ENCODE measurements at places on chromosomes 2 and 18. TPM values are rescaled to one million over a fixed set of nuclear protein-coding genes. Genes with fewer than 3 reads are reported as not detected.
A peak's percentile ranks its signal among the peaks of the same experiment; 100 is the strongest.

DNA sequence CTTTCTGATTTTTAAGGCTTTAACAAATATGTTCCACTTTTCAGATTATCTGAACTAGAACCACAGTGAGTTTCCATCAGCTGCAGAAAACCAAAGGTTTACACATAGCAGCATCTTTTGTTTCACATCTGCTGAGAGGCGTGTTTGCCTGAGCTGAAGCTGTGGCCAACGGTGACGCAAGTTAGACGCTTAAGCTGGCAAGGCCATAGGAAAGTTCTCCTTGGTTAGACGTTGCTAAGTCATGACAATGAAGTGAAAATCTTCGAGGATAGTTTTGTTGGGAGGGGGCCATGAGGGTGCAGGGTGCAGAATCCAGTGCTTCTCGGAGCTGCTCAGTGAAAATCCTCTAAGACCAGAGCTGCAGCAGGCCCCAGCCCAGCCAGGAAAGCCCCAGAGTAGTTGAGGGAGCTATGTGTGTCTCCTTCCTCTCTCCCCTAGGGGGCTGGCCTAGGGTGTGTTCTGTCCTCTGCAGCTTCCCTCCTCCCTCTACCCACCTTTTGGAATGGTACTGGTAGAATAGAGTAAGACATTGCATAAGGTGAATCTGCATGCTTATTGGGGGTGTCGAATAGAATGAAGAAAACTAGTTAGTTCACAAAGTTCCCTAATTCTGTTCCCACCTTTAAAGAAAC lies 105.4 kb downstream of the FHOD3 start:
- peak; percentile 2 for DNase-seq

- DNase-seq = peak; percentile 61
Observed at GRCh38 chr18:78875016-78875777, 104.4 kb upstream of the SALL3 start.

DNA sequence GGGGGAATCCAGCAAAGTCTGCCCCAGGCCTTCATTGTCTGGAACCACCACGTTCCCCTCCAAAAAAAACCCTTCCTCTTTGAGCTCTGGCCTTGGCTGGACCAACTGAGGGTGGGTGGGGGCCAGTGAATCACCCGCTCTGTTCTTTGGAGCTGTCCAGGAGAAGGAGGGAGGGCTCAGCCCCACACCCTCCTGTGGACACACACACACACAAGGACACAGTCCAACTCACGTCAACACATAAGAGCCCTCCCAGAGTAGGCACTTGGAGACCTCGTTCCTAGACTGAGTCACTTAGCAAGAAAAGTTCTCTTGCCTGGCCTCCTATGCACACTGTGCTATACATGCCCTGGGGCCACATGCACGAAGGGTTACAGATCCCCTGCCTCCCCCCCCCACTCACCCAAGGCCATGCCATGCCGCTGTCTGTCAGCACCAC lies 1.2 kb upstream of the TNS1 start:
- no peak for DNase-seq

DNA sequence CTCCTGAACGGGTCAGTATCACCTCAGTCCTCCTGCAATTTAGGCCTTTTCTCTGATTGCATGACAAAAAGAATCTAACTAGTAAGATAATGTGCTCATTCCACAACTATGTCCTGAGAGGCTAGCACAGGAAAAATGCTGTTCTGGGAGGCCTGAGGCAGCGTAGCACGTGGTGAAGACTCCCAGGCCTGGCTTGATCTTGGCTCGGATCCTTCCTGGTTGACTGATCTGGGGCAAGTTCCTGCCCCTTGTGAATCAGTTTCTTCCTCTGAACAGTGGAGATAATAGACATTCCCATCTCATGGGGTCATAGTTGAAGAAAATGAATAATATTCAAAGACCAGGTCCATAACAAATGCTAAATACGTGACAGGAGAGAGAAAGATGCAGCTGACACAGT lies 12.3 kb downstream of the FBLN7 start:
- DNase-seq = peak; percentile 37

GRCh38 chr2:173028141-173028540 lies 47.5 kb upstream of the MAP3K20 start:
- DNase-seq = no peak

GRCh38 chr18:48077291-48077690 lies 146.8 kb upstream of the SMAD2 start:
- DNase-seq = no peak

DNA sequence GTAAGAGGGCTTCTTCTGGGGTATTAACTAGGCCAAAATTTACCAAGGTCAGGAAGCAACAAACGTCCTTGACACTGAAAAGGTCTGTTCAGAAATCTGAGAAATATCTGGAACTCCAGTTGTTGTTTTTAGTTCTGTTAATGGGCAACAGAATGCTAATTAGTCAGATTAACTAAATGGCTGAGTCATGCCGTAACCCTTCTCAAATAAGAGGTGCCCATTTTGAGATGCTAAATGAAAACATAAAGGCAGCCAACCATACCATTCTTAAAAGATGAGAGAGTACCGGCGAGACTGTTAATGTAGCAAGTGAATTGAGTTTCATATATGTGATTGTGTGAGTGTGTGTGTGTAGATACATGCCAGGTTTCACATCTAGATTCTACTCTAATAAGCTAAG lies 147.9 kb upstream of the GAREM1 start:
- DNase-seq = no peak

DNA sequence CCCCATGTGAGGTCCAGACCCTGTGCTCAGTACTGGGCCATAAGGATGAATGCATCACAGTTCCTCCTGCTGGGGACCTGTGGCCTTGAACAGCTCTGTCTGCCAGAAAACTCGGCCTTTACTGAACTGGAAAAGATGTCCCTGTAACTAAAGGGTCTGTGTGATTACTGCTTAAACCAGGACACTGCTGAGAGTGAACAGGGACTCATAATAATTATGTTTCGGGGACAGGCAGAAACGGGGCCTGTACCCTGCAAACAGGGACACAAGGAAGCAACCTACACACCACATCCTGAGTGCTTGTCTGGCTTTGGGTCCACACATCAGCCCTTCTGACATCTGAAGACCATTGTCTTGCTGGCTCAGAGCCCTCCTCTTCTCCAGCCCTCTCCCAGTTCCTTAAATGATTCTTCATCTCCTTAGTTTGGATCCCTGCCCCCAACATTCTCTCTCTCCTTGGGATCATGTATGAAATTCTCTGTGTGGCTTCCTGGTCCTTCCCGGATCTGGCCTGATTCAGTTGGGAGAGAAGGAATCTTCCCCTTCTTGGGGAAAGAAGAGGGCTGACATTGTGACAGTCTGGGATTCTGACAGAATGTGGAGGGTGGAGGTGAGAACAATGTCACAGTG lies 248.0 kb downstream of the MYCN start:
- DNase-seq = no peak

- no peak for DNase-seq
Observed at GRCh38 chr2:143981428-143981827, 538.5 kb downstream of the ZEB2 start.

DNA sequence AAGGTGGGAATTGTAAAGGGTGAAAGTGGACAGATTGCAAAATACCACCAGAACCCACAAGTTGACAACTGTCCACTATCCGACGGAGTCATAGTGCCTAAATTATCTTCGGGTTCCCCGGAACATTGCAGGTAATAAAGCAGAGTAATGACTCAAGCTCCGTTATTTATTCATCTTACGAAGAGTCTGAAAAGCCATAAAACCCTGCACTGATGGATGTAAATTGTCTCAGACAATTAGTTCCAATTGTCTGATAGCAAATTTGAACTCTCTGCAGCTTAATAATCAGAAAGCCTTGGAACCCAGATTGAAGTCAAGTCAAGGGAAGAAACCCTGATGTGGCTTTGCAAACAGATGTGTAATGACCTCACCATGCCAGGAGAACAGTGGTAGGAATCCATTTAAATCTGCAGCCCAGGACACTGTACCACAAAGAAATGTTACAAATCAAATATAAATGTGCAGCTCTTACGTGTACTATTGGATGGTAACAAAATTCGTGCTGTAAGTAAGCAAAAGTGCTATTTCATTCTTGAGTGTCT lies 437.3 kb upstream of the SOX11 start:
- no peak for DNase-seq

DNA sequence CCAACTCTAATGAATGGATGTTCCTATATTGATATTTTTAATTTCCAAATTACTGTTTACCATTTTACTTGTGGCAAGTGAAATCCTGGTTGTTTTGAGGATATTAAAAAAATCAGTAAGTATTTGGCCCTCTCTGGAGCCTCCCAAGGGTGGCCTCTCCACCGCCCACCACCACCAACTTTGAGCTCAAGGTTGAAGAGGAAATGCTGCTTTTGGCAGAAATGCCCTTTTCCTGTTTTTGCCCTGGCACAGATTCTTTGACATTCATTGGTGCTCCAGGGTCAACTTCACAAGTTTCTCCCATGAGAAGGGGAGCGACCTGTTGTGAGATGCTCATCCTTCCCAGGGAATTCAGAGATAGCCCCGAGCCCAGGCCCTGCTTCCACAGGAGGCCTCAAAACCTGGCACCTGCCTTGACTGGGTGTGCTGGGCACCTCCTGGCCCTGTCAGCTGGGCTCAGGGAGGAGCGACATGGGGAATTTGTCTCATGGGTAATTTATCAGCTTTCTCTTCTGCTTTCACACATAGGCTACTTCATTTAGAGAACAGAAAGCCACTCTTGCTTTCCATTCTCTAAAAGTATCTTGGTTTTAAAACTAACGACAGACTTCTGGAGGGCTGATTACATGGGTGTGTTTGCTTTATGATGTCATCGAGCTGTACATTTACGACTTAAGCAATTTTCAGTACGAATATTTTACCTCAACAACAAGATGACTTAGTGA lies 6.9 kb downstream of the CD8A start:
- DNase-seq = no peak

DNA sequence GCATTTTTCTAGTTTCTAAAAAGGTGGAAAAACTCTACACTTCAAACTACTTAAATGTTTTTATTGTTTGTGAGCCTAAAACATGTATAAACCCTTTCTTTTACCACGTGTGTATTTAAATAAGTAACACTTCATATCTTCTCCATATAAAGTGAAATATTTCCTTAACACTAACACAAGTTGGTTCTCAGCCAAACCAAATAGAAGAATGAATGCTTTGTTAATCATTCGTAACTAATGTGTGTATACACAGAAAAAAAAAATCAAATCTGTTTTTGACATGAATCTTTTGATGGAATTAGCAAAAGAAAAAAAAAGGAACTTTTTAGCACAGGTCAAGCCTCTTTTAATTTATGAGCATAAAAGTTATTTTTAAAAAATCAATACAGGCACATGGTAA lies 89.3 kb downstream of the EHBP1 start:
- peak; percentile 67 for DNase-seq

- DNase-seq = no peak
Observed at GRCh38 chr18:26074246-26074645, 16.2 kb downstream of the SS18 start.

DNA sequence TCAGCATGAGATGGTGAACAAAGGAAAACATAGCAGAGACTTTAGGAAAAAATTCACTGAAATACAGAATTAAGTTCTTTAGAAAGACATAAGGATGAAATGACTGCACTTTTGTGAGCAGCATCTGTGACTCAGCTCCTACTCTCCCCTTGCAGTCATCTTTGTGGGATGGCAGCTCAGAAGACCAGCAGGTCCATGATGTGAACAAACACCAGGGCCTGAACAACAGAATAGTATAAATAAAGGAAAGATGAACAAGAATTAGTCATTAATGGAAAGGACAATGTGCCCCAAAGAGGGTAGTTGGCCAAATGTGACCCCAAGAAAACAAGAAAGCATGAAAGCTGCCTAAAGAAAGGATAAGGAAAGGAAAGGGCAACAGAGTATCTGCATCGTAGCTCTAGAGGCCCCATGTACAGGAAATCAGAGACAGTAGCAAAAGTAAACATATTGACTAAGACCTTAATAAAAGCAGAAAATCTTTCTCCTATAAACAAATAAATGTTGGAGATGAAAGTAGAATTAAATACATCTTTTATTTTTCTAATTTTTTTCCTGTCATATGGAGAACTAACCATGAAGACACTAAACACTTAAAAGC lies 318.0 kb downstream of the ZEB2 start:
- DNase-seq = no peak

GRCh38 chr18:63090334-63090733 lies 229.2 kb downstream of the BCL2 start:
- no peak for DNase-seq

- DNase-seq = no peak
Observed at GRCh38 chr2:8243748-8244400, 438.0 kb upstream of the ID2 start.

GRCh38 chr2:121147766-121148165 lies 137.2 kb downstream of the TFCP2L1 start:
- no peak for DNase-seq

DNA sequence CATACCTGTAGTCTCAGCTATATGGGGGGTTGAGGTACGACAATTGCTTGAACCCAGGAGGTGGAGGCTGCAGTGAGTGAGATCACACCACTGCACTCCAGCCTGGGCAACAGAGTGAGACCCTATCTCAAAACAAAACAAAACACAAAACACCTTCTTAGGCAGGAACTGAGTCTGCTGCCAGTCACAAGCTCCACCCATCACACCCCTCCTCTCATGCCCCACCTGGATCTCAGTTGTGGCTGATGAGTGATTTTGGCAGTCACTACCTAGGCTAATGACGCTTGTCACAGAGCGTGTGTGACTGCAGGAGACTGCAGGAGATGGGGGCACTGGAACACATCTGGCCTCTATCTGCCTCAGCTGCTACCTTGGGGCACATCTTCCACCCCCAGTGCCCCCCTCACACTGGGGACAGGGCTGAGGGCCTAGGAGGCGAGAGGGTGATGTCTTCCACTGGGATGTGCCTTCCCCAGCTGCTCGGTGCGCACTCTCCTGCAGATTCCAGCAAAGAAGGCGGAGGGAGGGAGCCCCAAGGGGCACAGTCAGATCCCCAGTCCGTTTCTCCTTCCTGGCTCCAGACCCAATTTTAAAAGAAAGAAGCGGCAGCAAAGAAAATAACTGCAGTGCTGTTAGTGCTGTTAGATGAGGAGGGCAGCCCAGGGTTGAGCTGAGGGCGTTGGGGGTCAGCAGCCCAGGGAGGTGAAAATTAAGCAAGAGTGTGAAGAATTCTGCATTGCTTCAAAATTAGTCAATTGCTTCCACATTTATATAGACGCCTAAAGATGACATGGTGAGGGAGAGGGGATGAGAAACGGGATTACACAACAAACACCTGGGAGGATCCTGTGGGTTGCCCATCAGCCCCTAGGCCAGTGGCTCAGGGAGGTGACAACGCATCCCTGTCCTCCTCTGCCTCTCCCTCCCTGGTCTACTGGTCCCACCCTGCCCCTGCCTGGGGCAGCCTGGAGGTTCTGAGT lies 143.6 kb upstream of the HAAO start:
- DNase-seq = no peak

DNA sequence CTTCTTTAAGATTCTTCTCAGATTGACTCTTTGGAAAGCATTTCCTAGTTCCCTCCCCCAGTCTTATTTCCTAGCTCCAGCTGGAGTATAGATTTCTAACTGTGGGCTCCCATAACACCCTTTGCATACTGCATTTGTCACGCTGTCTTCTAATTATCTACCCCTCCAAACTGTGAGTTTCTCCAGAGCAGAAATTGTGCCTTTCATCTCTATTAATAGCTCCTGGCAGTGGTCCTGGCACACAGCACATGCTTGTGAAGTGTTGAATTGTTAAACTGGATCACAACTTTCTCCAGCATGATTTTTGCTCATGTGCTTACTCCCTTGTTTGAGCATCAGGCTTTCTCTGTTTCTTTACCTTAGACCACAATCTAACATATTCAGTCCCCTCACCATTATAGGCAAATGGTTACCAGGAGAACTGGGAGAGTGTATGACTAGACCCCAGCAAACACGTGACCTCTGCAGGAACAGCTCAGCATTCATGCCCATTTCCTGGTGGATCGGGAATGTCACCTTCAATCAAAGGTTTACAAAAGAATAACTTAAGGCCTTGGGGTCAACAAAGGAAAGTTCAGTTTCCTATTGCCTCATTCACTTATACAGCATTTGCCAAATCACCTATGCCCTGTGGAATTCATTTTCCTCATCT lies 175.7 kb upstream of the TANK start:
- DNase-seq = peak; percentile 43

ZNF892 gene
- 1.2 TPM for total RNA-seq

GRHL1 gene
- 1.9 TPM for total RNA-seq
